ENCODE measurements at places on chromosomes 3 and 15. TPM values are rescaled to one million over a fixed set of nuclear protein-coding genes. Genes with fewer than 3 reads are reported as not detected.

The SPESP1 gene
- total RNA-seq, result 4.9 TPM

The EPHA3 gene
- 0.50 TPM for total RNA-seq

The CHRNA5 gene
- total RNA-seq, result 0.83 TPM

The OXTR gene
- 0.14 TPM for total RNA-seq

The TEX9 gene
- total RNA-seq, result 8.0 TPM

The PRTG gene
- 3.2 TPM for total RNA-seq

The REC114 gene
- not detected for total RNA-seq

The PARP6 gene
- 70.7 TPM for total RNA-seq

The FBXL22 gene
- total RNA-seq, result 0.80 TPM

The ZNF620 gene
- 0.97 TPM for total RNA-seq

The ZPLD1 gene
- total RNA-seq, result not detected

The ZNF662 gene
- 7.3 TPM for total RNA-seq

The CCDC54 gene
- not detected for total RNA-seq

The KIF15 gene
- 0.99 TPM for total RNA-seq

The ARPIN gene
- total RNA-seq, result 12.3 TPM

The ECE2 gene
- total RNA-seq, result not detected

The NANOGP8 gene
- total RNA-seq, result 1.1 TPM

The PLIN1 gene
- total RNA-seq, result 2.9 TPM

The MYO9A gene
- total RNA-seq, result 21.4 TPM

The ZNF502 gene
- 10.2 TPM for total RNA-seq

The C3orf52 gene
- 9.0 TPM for total RNA-seq

The WNT7A gene
- not detected for total RNA-seq

The POPDC2 gene
- total RNA-seq, result 10.6 TPM

The STAB1 gene
- total RNA-seq, result 481 TPM

The ACKR4 gene
- total RNA-seq, result 1.4 TPM

Measured in adrenal gland (tissue), 19 donors.